ENCODE measurements at places on chromosomes 1 and 21.

GRCh38 chr1:195236991-195237889 is 1371.0 kb downstream of the KCNT2 start:
- DNase-seq = no peak

GRCh38 chr1:74835051-74835450 is 102.1 kb downstream of the TYW3 start:
- DNase-seq = no peak

DNA sequence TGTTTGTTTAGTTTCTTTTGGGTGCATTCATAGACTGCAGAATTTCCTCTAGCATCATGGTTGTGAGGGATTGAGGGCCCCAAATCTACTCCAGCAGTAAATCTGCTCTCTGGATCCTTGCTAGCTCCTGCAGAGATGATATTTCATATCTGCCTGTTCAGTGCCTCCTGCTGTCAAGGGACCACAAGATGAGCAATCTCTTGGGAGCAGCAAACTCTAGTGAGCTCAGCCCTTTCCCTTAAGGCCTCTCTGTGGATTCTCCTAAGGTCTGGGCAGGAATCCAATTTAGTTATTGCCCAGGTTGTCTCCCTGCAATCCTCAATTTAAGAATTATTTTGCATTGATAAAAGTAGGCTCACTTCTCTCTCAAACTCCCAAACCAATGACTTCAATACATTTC is 76.9 kb downstream of the RGS18 start:
- DNase-seq = no peak

DNA sequence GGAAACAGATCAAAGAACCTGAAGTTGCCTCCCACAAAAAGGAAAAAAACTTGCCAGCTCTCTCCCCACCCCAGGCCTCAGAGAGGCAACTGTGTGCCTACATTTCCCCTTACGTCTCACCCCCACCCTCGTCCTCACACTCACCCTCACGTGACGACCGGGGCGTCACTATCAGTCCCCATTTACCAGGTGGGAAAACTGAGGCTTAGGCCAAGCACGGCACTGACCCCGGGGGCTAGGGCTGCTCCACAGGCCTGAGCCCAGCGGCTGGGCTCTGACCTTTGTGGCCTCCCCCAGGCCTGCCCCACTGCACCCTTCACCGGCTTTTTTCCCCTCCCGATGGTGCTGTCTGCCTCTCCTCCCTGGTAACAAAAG is 51.5 kb upstream of the RUNX3 start:
- peak; percentile 47 for DNase-seq

- DNase-seq = no peak
Measured at GRCh38 chr1:166139735-166140134, 27.1 kb downstream of the FAM78B start.

DNA sequence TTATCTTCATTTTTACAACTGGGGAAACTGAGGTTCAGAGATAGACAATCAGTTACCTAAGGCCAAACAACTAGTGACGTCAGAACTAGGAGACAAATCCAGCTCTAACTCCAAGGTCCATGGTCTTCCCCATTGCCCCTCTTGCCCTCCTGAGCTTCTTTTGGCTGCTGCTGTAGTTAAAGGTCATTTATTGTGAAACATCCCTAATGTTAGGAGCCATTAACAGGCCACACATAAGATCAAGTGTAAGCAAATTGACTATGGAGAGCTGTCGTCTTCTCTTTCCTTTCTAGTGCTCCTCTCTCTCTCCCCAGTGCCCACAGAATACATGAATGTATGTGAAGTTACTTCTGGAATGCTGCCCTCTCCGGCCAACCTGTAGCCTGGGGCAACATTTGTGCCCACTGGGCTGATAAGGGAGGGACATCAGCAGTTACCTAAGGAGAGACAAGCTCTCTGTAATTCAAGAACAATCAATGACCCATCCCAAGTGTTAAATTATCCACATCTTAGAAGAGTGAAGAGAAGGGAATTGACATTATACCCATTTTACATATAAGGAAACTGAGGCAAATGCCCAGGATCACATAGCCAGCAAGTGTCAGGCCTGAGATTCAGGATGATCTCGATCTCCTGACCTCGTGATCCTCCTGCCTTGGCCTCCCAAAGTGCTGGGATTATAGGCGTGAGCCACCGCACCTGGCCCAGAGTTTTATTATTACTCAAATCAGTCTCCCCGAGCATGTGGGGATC is 40.1 kb downstream of the PTAFR start:
- DNase-seq = no peak

DNA sequence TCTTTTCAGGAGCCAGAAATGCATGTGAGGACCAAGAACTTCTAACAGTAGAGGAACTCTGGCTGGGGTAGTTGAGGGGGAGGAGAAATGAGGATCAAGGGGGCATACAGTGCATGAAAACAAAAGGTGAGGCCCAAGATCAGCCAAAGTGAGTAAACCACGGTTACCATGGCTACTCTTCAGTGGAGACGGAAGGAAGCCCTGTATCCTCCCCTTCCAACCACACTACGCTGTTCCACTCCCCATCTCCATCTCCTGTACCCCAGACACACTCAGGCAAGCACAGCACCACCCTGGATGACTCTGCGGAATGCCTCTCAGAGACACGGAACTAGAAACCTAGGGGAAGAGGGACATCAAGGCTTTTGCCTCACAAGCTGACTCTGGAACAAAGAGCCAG is 157.6 kb upstream of the CAMK1G start:
- DNase-seq = no peak

- no peak for DNase-seq
Measured at GRCh38 chr1:224499204-224499603, 64.6 kb upstream of the WDR26 start.

DNA sequence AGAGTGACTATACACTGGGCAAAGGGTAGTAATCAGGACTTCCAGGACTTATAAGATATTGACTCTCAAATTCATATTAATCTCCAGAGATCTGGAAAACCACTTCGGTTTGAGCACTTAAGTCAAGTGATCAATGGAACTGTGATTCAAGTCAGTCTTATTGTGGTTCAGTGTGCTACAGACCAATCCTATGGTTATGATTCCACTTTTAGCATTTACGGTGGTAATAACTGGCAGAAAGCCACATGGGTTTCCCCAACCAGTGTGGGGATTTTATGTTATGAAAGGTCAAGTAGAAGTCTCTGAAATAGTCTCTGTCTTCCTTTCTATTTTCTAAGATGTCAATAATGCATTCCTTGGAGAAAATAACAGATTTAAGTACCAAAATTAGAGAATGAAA is 151.3 kb upstream of the NEGR1 start:
- DNase-seq = no peak

DNA sequence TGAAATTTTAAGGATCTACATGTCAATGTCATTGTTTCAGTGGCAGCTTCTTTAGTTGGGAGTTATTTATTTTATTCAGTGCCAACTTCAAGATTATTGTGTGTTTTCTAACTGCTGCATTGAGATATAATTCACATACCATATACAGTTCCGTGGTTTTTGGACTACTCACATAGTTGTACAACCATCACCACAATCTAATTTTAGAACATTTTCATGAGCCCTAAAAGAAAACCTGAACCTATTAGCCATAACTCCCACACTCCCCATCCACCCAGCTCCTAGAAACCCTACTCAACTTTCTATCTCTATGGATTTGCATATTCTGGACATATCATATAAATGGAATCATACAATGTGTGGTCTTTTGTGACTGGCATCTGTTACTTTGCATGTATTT is 220.0 kb downstream of the LRRC40 start:
- no peak for DNase-seq

- DNase-seq = no peak
Measured at GRCh38 chr21:42146821-42147220, 72.1 kb upstream of the ABCG1 start.

DNA sequence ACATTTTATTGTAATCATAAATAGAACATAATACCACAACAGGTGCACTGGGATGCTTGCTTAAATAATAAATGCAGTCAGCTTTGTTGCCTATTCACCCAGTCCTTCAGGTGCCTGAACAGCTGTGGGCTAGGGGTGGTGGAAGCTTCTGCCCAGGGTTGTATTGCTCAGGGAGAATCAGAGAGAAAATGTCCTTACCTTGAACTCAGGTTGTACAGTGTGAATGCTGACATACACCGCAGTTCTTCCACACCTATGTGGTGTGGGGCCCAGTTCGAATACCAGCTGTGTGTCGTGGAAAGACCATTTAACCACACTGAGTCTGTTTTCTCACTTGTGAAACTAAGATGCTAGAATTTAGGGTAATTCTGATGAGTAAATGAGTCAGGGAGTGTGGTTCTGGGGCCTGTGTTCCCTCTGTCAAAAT is 115.7 kb upstream of the ATP1A1 start:
- DNase-seq = no peak

- no peak for DNase-seq
Measured at GRCh38 chr21:28801906-28802305, 190.8 kb downstream of the LTN1 start.

GRCh38 chr1:184283999-184284398 is 102.8 kb upstream of the C1orf21 start:
- no peak for DNase-seq

GRCh38 chr1:96357141-96357765 is 364.3 kb upstream of the PTBP2 start:
- no peak for DNase-seq

DNA sequence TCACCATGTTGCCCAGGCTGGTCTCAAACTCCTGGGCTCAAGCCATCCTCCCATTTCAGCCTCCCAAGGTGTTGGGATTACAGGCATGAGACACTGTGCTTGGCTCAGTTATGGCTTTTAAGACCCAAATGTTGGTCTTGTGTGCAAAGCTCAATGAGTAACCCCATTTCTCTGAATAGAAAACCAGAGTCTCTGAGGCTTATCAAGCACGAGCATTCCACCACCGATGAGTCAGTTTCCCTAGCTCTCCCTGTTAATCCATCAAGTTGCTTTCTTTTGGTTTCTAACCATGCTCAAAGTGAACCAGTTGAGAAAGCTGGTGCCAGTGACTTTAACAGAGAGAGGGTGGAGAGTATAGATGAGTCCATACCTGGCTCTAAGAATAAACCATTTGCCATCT is 350.9 kb upstream of the ADGRL2 start:
- DNase-seq = no peak

DNA sequence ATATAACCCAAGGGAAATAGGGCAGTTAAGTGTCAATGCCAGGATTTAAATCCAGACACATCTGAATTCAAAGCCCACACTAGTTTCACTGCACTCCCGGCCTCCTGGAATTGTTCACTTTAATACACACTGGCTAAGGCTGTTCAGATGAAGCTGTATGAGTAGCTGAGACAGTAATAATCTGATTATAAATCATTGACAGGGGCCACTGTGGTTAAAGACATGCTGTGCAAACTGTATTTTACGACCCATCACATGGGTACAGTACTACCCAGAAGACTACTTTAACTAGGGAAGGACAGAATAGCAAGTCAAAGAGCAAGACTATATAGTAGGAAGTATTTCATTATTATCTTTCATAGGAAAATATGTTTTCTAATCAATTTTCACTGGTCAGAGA is 16.1 kb upstream of the NTNG1 start:
- no peak for DNase-seq

GRCh38 chr1:150545486-150546032 is 3.6 kb upstream of the ADAMTSL4 start:
- no peak for DNase-seq

DNA sequence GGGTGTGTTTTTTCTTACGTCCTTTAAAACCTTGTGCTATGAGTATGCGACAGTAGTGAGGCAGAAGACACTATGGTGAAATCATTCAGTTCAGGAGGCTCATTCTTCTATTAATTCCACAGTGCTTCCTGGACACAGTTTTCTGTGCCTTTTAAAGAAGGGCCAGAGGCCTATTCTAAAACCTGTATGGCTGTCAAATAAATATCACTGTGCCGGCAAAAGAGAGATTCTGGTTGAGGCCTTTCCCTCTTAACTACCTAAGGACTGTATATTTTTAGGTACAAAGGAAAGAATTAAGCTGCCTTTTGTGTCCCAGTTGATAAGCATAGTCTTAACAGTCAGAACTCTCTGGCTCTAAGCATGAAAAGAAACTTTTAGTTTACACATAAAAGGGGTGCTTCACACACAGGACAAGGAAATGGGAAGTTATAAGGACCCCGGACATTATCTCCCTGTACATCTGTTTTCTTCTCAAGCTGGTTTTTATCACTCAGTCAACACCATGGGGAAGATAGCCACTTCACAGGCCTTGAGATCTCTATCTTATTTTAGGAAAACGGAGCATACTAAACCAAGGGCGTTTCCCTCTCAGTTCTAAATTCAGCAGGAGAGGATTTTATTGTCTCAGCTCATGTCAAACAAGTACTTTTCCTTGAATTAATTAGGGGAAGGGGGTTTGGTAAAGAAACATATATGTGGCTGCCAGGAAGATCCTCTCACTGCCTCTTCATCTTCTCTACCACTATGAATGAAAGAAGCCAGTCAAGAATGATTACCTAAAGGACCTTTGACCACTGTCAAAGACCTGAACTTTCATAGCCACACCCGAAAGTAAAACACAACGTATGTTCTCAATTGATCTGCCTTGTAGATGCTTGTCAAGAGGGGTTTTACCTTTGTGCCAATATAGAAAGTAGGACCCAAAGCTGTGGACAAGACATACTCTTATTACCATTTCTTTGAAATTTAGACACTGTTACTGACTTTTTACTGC is 71.4 kb upstream of the HSPA13 start:
- no peak for DNase-seq

GRCh38 chr1:200733907-200734306 is 4.8 kb upstream of the CAMSAP2 start:
- no peak for DNase-seq

- no peak for DNase-seq
Measured at GRCh38 chr1:110233861-110234260, 23.7 kb downstream of the KCNC4 start.

DNA sequence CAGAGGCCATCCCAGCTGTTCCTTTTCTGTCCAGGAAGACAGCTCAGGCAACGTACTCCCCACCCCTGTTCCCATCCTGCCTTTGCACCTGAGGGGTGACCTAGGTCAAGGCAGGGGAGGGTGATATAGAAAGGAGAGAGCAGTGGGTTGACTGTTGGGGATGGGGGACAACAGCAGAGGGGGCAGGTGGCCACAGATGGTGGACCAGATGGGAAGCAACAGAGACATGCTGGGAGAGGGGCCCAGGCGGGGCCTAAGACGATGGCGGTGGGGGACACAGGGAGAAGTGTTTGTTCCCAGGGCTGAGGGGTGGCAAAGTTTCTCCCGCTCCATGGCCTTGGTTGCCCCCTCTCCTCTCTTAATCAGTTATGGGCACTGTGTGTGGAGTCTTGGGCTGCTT is 6.3 kb downstream of the CELSR2 start:
- no peak for DNase-seq
